T-helper 17 cell (primary cell): ENCODE measurements at places on chromosomes 16 and 17.
A peak's percentile ranks its signal among the peaks of the same experiment; 100 is the strongest.

GRCh38 chr16:68503334-68503733 is 35.8 kb upstream of the ZFP90 start:
- DNase-seq, result no peak

GRCh38 chr17:56786989-56787482 is 46.7 kb downstream of the C17orf67 start:
- DNase-seq, result no peak

DNA sequence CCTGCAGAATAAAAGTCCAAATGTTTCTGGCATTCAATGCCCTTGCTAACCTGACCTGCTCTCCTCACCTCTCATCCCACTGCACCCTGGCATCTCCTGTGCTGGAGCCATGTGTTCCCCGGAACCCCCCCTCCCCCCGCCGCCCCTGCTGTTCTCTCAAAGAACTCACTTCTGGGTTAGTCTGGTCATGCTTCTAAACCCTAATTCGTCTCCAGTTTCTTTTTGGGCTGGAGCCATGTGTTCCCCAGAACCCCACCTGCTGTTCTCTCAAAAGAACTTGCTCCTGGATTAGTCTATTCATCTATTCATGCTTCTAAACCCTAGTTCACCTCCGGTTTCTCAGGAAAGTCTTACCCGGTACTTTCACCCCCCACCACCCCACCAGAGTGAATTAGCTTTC is 808 bp upstream of the ALOX15 start:
- DNase-seq, result no peak

- no peak for DNase-seq
These were observed 11.5 kb downstream of the MAPT start for GRCh38 chr17:45905814-45906213.

DNA sequence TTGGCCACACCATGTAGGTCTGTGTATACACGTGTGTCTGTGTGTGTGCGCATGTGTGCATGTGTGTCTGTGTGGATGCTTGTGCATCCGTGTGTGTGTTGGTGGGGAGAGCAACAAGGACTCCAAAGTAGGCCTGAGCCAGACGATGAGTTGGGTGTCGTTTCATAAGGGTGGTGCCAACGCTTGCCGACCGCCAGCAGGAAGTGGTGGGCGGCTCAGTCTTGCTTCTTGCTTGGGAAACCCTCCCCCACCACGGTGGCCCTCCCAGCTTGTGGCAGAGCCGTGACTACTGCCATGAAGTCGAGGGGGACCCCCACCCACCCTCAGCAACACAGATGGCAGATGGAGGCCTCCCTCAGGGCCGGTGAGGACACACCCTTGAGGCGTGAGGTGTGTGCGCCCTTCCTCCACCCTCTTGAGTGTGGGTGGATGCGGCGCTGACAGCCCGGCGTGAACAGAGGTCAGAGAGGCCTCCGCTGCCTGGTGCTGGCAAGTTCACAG is 17.5 kb downstream of the SBK1 start:
- peak; percentile 43 for DNase-seq
